ENCODE measurements at places on chromosomes 7 and 10.

DNA sequence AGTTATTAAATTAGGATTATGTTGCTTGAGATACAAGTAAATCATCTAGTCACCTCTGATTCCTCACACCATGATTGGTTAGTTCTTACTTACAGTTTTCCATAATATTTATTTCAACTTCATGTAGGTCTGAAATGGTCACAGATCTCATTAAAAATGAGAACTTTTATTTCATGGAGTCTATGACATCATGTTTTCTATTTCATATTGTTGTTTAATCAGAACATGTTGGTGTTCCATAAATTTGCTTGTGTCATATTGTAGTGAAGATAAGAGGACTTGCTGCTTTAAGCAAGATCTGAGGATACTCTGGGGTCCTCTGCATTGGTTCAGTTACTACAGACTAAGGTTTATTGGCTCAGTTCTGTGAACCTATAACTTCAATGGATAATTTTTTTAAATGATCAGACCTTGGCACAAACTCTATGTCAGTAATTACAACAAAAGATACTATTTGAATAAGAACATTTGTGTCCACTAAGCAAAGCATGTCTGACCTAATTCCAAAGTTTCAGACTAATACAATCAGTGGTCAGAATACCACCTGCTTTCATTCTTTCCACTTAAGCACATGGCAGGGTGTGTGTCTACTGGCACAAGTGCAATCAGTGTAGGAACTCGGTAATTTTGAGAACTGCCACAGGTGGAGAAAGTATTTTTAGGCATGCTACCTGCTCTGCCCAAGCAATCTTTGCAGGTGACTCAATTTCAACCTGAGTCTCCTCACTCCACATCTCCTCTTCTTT, 68.5 kb downstream of the CCDC71L start:
- DNase-seq = no peak

GRCh38 chr7:50821457-50822008, 38.8 kb upstream of the GRB10 start:
- DNase-seq = no peak

DNA sequence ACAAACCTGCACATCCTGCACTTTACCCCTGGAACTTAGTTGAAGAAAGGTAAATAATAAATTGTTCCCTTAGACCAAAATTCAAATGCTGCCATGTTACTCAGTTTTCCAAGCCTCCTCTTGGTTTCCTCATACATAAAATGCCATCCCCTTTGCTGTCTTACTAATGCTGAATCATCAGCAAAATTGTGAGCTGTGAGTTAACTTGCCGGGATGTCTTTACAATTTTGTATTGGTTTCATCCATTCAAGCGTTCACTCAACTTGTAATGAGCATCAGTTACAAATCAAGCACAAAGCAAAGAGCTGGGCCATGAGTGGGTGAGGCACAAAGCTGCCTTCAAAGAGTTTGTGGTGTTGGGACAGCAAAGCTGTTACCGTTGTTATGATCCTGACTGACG, 395.8 kb upstream of the ZMIZ1 start:
- DNase-seq = no peak

- no peak for DNase-seq
Observed at GRCh38 chr10:1402816-1403507, 334.4 kb downstream of the ADARB2 start.

- no peak for DNase-seq
Observed at GRCh38 chr7:42893346-42894240, 18.3 kb downstream of the C7orf25 start.

- peak; percentile 76 for DNase-seq
Observed at GRCh38 chr7:140656548-140657515, 15.9 kb upstream of the ADCK2 start.

- DNase-seq = no peak
Observed at GRCh38 chr7:73427902-73428787, 5.4 kb upstream of the FZD9 start.

DNA sequence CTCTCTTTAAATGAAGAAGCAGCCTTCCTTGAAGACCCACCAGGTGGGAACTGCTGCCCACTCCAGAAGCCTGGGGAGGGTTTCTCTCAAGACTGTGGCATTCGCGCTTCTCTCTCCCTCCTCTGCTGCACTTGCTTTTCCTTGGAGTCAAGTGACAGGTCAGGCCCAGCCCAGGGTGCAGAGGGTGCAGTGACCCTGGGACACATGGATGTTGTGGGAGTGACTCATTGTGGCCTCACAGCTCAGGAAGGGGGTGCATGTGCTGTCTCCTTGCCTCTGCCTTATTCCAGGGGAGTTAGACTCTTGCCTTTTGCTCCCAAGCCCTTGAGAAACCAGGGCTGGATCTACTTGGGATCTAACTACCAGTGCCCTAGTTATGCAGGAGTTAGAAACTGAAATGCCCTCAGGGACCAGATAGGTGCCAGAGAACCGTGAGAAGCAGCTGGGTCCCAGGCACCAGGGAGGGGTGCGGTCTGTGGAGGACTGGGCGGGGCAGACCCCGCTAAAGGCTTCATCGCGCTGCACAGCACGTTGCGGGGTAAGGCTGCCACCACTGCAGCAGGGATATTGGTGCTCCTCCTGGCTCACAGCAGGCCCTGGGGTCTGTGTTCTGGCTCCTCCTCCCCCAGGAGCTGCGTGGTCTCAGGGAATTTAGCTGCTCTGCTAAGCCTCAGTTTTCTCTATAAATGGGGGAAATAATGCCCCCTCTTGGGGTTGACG, 11.4 kb downstream of the FAM241B start:
- no peak for DNase-seq

- no peak for DNase-seq
Observed at GRCh38 chr10:29415876-29416275, 127.0 kb downstream of the LYZL1 start.

DNA sequence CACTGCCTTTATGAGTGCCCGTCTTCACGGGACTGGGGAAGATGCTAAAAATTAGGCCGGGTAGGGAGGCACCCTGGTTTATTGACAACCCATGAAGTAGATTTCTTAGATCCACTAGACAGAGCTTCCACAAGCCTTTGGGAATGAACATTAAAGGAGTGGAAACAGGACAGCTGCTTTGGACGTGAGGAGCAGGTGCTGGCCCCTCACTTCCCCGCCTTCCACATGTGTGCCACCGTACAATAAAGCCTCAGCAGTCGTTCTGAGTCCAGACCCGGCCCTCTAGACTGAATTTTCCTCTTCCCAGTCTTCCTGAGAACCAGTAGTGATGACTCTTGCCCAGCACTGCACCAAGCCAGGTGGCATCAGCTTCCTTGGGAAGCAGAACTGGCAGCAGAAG, 282.4 kb downstream of the CELF2 start:
- DNase-seq = no peak

DNA sequence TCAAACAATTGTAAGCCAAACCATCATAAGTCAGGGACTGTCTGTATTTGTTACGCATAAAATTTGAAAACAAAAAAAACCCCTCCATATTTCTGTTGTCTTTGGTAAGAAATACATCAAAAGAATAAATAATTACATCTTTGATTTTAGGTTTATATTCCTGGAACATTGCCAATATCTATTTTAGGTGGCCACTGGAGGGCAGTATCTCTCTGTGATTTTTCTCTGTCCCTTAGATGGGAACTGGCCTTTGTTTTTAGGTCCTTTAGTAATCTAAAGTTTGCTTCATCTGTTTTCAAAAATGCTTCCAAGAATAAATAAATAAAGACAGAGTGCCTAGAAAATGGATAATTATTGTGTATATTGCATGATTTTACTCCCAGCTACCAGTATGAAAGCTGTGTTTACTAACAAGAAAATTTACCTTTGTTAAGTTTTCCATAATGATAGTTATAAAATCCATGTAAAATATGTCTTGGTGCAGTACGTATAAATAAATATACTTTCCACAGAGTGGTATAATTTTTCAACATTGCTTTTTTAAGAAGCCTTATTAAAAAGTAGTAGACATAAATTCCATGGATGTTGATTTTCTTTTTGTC, 64.2 kb downstream of the PHYHIPL start:
- DNase-seq = peak; percentile 27

DNA sequence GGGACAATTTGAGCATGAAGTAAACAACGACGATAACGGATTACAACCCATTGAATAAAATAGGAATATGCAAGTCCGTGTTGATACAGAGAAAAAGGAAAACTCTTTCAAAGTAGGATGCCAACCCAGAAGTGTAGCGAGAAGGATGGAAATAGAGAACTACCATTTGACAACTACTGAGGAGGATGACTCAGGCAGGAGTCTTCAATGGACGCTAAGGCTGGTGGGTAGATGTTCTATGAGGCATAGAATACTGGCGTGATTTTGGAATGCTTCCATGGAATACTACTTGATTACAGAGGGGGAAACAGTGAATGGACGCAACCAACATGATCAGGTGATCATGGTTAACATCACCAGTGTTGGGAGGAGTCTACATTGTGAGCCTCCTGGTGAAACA, 828 bp upstream of the CFAP70 start:
- DNase-seq = peak; percentile 18

DNA sequence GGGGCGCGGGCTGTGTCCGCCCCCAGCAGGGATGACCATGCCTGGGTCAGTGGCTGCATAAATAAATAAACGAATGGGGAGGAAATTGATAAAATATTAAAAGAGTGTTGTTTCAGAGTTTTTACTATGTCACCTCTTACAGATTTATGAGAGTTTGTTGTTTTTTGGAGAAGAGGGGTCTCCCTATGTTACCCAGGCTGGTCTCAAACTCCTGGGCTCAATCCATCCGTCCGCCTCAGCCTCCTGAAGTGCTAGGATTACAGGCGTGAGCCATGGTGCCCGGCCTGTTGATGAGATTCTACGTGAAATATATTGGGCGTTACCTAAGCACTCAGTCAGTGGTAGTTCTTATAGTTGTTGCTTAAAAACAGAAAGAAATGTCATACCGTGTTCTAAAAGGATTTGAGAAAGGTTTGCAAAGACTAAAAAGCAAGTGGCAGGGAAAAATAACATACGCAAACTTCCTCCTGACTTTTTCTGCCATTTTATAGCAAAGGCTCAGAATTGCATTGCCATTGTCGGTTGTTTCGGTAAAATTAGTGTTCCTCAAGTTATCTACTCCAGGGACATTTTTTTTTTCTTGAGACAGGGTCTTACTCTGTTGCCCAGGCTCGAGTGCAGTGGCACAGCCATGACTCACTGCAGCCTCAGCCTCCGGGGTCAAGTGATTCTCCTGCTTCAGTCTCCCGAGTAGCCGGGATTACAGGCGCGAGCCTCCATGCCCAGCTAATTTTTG, 39.5 kb upstream of the FOXK1 start:
- DNase-seq = no peak

DNA sequence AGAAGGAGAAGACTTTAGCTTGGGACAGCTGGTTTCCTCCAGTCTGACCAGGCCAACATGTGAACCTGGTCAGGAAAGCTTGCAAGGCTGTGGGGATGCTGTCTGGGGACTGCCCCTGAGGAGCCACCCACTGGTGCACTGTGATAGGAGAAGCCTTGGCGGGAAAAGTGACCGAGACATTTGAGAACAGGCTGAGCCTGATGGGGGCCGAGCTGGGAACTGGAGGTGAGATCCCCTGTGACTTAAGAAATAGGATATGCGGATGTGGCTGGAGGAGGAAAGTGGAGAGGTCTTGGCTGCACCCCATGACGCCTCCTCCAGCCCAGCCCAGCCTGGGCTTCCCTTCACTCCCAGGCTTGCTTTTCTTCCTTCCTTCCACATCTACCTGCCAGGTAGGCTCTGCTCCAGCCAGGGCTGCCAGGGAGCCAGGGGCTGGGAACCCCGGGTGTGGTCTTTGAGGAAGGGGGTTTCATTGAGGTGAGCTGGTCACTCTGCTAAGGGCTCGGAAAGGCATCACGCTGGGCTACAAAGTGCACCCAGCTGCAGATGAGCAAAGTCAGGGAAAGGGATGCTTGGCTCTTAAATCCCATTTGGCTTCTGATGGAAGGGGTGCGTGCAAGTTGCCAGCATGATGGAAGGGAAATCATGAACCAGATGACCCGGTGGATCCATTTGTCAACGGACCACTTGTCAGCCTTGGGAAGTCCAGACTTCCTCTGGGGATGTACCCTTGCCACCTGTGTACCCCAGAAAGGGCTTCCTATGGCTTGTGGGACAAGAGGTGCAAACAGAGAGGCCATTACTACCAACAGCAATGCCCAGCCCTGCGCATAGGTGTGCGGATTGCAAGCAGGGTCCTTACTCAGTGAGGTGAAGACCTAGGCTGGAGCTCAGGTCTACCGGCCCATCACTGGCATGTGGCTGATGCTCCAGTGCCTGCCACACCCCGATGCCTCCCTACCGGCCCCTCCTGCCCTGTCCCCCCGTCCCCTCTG, 66.3 kb downstream of the C10orf143 start:
- no peak for DNase-seq

GRCh38 chr10:62083412-62084267, 182.1 kb downstream of the ARID5B start:
- DNase-seq = peak; percentile 21

GRCh38 chr10:101683276-101683675, 11.7 kb downstream of the FBXW4 start:
- no peak for DNase-seq

GRCh38 chr7:133253519-133253875, 619 bp downstream of the EXOC4 start:
- DNase-seq = no peak

DNA sequence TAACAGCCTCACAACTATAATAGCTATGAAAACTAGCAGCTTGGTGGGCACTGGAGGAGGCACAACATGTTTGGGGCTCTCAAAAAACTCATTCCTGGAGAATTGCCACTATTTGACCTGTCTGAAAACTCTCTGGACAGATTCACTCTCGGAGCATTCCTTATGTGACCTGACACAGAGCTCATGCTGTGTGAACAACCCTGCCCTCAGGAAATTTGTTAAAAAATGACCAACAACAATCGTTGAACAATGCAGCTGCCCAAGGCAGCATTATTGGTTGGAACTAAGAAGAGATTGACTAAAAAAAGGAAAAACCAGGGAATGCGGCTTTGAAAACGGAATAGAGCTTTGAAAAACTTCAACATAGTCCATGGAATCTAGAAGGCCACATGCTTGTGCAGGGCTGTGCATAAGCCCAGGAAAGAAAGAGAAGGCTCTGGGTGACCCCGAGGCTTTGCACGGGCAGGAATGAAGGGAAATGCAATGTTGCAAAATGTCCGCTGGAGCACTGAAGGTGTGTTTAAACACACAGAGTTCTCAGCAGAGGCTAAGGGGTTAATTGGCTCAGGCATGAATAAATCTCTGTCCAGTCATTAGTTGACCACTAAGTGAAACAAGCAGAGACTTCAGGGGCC, 52.8 kb downstream of the NAMPT start:
- no peak for DNase-seq

DNA sequence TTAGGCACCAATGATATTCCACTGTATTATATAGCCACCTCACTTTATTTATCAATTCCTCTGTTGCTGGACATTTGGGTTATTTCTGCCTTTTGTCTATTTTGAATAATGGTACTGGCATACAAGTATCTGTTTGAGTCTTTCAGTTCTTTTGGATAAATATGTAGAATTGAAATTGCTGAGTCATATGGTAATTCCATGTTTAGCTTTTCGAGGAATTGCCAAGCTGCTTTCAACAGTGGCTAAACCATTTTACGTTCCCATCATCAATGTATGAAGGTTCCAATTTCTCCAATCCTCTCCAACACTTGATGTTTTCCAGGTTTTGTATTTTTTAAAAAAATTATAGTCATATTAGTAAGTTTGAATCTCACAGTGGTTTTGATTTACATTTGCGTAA, 42.3 kb downstream of the JMJD1C start:
- no peak for DNase-seq

- no peak for DNase-seq
Observed at GRCh38 chr7:108716783-108717182, 147.1 kb downstream of the DNAJB9 start.

GRCh38 chr7:96045919-96046318, 273.6 kb downstream of the DYNC1I1 start:
- no peak for DNase-seq

Data from CD14-positive monocyte (primary cell).